Vagina (tissue), 2 donors: ENCODE measurements at places on chromosomes 11 and 22. TPM values are rescaled to one million over a fixed set of nuclear protein-coding genes. Genes with fewer than 3 reads are reported as not detected.

The SOX6 gene
- 4.9 TPM for total RNA-seq

The MOGAT2 gene
- total RNA-seq = not detected

The KCNA4 gene
- not detected for total RNA-seq

The GPR83 gene
- not detected for total RNA-seq

The TMPRSS5 gene
- total RNA-seq = not detected

The MUC5AC gene
- total RNA-seq = not detected

The DPP3 gene
- 10.8 TPM for total RNA-seq

The LIN7C gene
- 30.9 TPM for total RNA-seq

The CNGA4 gene
- not detected for total RNA-seq

The CNTF gene
- not detected for total RNA-seq

The POU2AF1 gene
- not detected for total RNA-seq

The TREH gene
- 0.25 TPM for total RNA-seq

The CBLIF gene
- not detected for total RNA-seq

The USP47 gene
- 69.2 TPM for total RNA-seq

The CHADL gene
- 3.7 TPM for total RNA-seq

The NNMT gene
- 898 TPM for total RNA-seq

The CDKN1C gene
- total RNA-seq = 67.3 TPM

The FANCF gene
- 3.4 TPM for total RNA-seq

The CHRM1 gene
- not detected for total RNA-seq

The MYOD1 gene
- total RNA-seq = not detected

The OR52E8 gene
- total RNA-seq = not detected

The STARD10 gene
- 75.9 TPM for total RNA-seq

The OR4C13 gene
- not detected for total RNA-seq
